GM12878 (cell line): ENCODE measurements at places on chromosomes 5 and 9. TPM values are rescaled to one million over a fixed set of nuclear protein-coding genes. Genes with fewer than 3 reads are reported as not detected.

Gene TEK
- not detected in 2 replicates for polyA plus RNA-seq

Gene ENHO
- not detected in 2 replicates for polyA plus RNA-seq

Gene PCDHB12
- polyA plus RNA-seq = 0.08 TPM in 1 of 2 replicates, not detected in the other

Gene CCDC192
- polyA plus RNA-seq = 0.21 and 0.50 TPM in 2 replicates

Gene IFNK
- not detected in 2 replicates for polyA plus RNA-seq

Gene IFNA16
- not detected in 2 replicates for polyA plus RNA-seq

Gene PLAC8L1
- 0.28 TPM in 1 of 2 replicates, not detected in the other for polyA plus RNA-seq

Gene MRRF
- 72.5 and 75.7 TPM in 2 replicates for polyA plus RNA-seq

Gene TMC1
- polyA plus RNA-seq = 0.06 TPM in 1 of 2 replicates, not detected in the other

Gene CFAP90
- polyA plus RNA-seq = not detected in 2 replicates

Gene FGF18
- polyA plus RNA-seq = 0.10 TPM in 1 of 2 replicates, not detected in the other

Gene DENND4C
- polyA plus RNA-seq = 14.9 and 19.3 TPM in 2 replicates

Gene PTRH1
- polyA plus RNA-seq = 38.2 and 38.4 TPM in 2 replicates

Gene CCDC183
- polyA plus RNA-seq = 0.27 and 0.55 TPM in 2 replicates

Gene CCDC69
- 53.0 and 59.8 TPM in 2 replicates for polyA plus RNA-seq

Gene FOXD1
- polyA plus RNA-seq = not detected in 2 replicates

Gene LIFR
- polyA plus RNA-seq = not detected in 2 replicates

Gene SPATA9
- polyA plus RNA-seq = 0.16 and 0.66 TPM in 2 replicates

Gene NR5A1
- polyA plus RNA-seq = not detected in 2 replicates

Gene ORM2
- polyA plus RNA-seq = not detected in 2 replicates

Gene SHB
- polyA plus RNA-seq = 0.29 and 0.33 TPM in 2 replicates

Gene STXBP1
- 0.47 and 0.62 TPM in 2 replicates for polyA plus RNA-seq

Gene ADRA1B
- polyA plus RNA-seq = not detected in 2 replicates

Gene ASPN
- polyA plus RNA-seq = 0.47 TPM in 1 of 2 replicates, not detected in the other

Gene POLR3G
- polyA plus RNA-seq = 30.8 and 32.0 TPM in 2 replicates

Gene RHOBTB3
- 9.7 TPM in 2 replicates for polyA plus RNA-seq

Gene HTR1A
- not detected in 2 replicates for polyA plus RNA-seq

Gene PCDHA8
- not detected in 2 replicates for polyA plus RNA-seq

Gene SLC25A2
- polyA plus RNA-seq = not detected in 2 replicates

Gene SPINK4
- polyA plus RNA-seq = not detected in 2 replicates

Gene CTSV
- polyA plus RNA-seq = 0.27 and 0.38 TPM in 2 replicates

Gene TGFBR1
- polyA plus RNA-seq = 2.9 and 3.3 TPM in 2 replicates
